Upper lobe of left lung (tissue), 6 donors: ENCODE measurements at places on chromosomes 5 and 9. TPM values are rescaled to one million over a fixed set of nuclear protein-coding genes. Genes with fewer than 3 reads are reported as not detected.

GRCh38 chr5:143129910-143130612 is 273.4 kb downstream of the NR3C1 start:
- H3K36me3 ChIP-seq = peaks cover 14% of the 10 kb centered on the region
- no peak overlapping the region for H3K4me3 ChIP-seq
- DNase-seq = no peak
- no peak overlapping the region for H3K27ac ChIP-seq
- peaks cover 29% of the 10 kb centered on the region for H3K4me1 ChIP-seq

GRCh38 chr9:93813221-93814076 is 141.7 kb downstream of the BARX1 start:
- DNase-seq = no peak
- no peak overlapping the region for H3K4me3 ChIP-seq
- H3K36me3 ChIP-seq = no peaks in the 10 kb centered on the region
- no peak overlapping the region for H3K27ac ChIP-seq
- no peaks in the 10 kb centered on the region for H3K27me3 ChIP-seq
- H3K4me1 ChIP-seq = no peaks in the 10 kb centered on the region

- DNase-seq = peak; percentile 65
- H3K4me1 ChIP-seq = peaks cover 67% of the 10 kb centered on the region
- peak overlapping the region; percentile 86 for H3K27ac ChIP-seq
- H3K36me3 ChIP-seq = no peaks in the 10 kb centered on the region
- no peak overlapping the region for H3K4me3 ChIP-seq
- no peaks in the 10 kb centered on the region for H3K27me3 ChIP-seq
These were observed 13.4 kb upstream of the TNIP1 start for GRCh38 chr5:151094030-151094851.

- no peaks in the 10 kb centered on the region for H3K36me3 ChIP-seq
- no peaks in the 10 kb centered on the region for H3K27me3 ChIP-seq
- DNase-seq = no peak
- peak overlapping the region; percentile 60 for H3K27ac ChIP-seq
- no peak overlapping the region for H3K4me3 ChIP-seq
These were observed 2.7 kb downstream of the CSF2 start for GRCh38 chr5:132076202-132076830.

DNA sequence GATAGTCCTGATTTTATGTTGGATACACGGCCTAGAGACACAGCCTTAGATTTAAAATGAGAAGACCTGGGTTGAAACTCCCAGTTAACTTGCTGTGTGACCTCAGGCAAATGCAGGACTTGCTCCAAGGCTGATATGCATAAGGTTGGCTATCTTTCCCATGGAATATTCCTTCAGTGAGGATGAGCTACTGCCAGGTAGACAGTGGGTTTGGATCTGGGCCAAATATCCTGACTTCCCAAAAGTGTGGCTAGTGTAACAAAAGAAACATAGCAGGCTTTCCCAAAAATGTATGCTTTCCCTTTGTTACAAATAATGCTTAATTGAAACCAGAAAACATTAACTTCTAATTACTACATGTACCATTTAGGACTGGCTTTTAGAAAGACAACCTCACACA is 697 bp upstream of the XPA start:
- peak overlapping the region; percentile 96 for H3K27ac ChIP-seq
- H3K27me3 ChIP-seq = no peaks in the 10 kb centered on the region
- H3K4me3 ChIP-seq = no peak overlapping the region
- no peak for DNase-seq
- H3K4me1 ChIP-seq = peaks cover 30% of the 10 kb centered on the region
- H3K36me3 ChIP-seq = no peaks in the 10 kb centered on the region

- no peaks in the 10 kb centered on the region for H3K4me1 ChIP-seq
- no peak overlapping the region for H3K4me3 ChIP-seq
- no peaks in the 10 kb centered on the region for H3K27me3 ChIP-seq
- no peak for DNase-seq
- no peaks in the 10 kb centered on the region for H3K36me3 ChIP-seq
These were observed 183.2 kb upstream of the TBC1D2 start for GRCh38 chr9:98438666-98439065.

DNA sequence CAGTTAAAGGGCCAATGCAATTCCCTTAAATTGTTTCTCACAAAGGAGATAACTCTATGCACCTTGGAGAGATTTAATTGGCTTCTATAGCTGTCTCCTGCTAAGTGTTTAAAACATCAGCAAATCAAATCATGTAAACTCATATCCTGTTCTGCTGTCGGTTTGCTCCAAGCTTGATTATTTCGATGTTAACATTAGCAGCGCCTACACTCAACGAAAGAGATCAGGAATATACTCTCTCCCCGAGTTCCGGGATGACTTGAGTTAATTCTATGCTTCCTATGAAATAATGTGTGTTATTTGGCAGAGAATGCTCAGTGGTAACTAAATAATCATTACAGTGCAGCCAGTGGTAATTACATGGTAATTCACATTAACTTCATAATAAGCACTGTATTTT is 338.6 kb downstream of the EBF1 start:
- H3K4me1 ChIP-seq = no peaks in the 10 kb centered on the region
- H3K4me3 ChIP-seq = no peak overlapping the region
- DNase-seq = no peak
- H3K27ac ChIP-seq = no peak overlapping the region

- peaks cover 74% of the 10 kb centered on the region for H3K4me1 ChIP-seq
- no peak overlapping the region for H3K4me3 ChIP-seq
- H3K27me3 ChIP-seq = no peaks in the 10 kb centered on the region
- peak overlapping the region; percentile 74 for H3K27ac ChIP-seq
These were observed 46.0 kb downstream of the SHB start for GRCh38 chr9:38022995-38023394.

DNA sequence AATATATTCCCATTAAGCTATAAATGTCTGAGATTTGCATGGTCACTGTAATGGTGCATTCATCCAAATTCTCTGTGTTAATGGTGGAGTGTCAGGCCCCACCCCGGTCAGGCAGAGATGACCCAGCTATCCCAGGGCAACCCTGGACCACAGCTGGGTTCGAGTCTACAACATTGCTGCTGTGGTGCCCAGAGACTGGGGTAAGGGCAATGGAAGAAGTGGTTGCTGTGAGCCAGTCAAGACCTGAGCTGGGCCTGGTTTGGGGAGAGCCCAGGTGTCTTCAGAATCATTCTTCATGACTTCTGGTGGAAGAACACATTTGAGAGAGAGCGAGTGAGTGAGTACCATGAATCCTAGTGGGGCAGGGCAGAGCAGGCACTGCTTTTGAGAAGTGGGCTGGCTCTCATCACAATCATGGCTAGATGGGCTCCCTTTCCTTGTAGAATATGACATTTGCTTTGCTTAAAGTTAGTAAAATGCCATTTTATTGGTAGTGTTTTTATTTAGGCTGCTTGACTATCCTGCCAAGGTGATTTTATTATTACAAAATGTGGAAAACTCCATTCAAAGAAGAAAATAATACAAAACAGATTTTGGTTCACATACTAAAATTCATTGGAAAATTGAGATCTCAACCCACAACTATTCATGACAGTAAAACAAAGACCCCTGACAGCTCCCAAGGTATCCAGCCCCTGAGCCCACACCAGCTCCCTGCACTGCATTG is 125.8 kb upstream of the SLC25A48 start:
- no peak overlapping the region for H3K4me3 ChIP-seq
- no peaks in the 10 kb centered on the region for H3K36me3 ChIP-seq
- no peak for DNase-seq
- H3K27me3 ChIP-seq = no peaks in the 10 kb centered on the region

DNA sequence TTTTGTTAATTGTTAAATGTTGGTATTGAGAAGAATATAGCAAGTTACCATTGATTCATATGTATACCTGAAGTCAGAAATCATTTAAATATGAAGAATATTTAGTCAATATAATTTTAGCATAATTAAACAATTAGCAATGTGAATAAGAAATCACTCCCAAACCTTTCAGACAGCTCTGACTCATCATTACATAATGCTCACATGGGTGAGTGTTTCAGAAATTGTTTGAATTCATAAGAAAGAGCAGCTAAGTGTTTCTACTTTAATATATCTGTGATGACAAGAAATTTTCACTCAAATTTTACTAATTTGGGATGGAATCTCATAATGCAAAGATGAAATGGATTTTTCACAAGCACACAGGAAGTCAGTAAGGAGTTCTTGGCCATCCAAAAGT is 42.0 kb upstream of the CDC42SE2 start:
- H3K36me3 ChIP-seq = no peaks in the 10 kb centered on the region
- no peak overlapping the region for H3K27ac ChIP-seq
- H3K27me3 ChIP-seq = no peaks in the 10 kb centered on the region
- H3K4me1 ChIP-seq = no peaks in the 10 kb centered on the region

GRCh38 chr5:50855001-50855400 is 188.6 kb downstream of the PARP8 start:
- no peaks in the 10 kb centered on the region for H3K36me3 ChIP-seq
- no peaks in the 10 kb centered on the region for H3K4me1 ChIP-seq
- no peak overlapping the region for H3K4me3 ChIP-seq
- DNase-seq = no peak
- H3K27me3 ChIP-seq = no peaks in the 10 kb centered on the region
- no peak overlapping the region for H3K27ac ChIP-seq

ANKRD34B gene
- 0.47 TPM for total RNA-seq

FAM221B gene
- not detected for total RNA-seq

DNA sequence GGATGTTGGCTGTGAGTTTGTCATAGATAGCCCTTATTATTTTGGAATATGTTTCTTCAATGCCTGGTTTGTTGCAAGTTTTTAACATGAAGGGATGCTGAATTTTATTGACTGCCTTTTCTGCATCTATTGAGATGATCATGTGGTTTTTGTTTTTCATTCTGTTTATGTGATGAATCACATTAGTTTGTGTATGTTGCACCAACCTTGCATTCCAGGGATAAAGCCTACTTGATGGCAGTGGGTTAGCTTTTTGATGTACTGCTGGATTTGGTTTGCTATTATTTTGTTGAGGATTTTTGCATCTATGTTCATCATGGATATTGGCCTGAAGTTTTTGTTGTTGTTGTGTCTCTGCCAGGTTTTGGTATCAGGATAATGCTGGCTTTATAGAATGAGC is 225.6 kb downstream of the PCSK1 start:
- no peak for DNase-seq
- no peaks in the 10 kb centered on the region for H3K4me1 ChIP-seq
- H3K27me3 ChIP-seq = no peaks in the 10 kb centered on the region
- no peak overlapping the region for H3K27ac ChIP-seq

SLC34A3 gene
- 0.17 TPM for total RNA-seq

DNA sequence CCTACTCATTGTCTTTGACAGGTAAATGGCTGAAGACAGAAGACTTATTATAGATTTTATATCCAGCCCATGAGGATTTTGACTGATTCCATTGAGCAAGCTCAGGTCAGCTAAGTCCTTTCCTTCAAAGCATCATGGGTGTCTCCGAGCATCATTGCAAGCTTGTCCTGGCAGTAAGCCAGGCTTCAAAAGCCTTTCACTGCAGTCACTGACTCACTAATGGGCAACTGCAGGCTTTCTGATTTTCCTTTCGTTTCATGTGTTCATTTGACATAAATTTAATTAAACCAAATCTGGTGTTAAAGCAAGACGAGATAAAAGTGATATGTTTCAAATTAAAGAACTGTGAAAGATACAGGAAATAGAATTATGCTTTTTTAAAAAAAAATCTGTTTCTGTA is 426.2 kb downstream of the ANXA1 start:
- no peak overlapping the region for H3K27ac ChIP-seq
- H3K4me1 ChIP-seq = no peaks in the 10 kb centered on the region
- DNase-seq = no peak

DNA sequence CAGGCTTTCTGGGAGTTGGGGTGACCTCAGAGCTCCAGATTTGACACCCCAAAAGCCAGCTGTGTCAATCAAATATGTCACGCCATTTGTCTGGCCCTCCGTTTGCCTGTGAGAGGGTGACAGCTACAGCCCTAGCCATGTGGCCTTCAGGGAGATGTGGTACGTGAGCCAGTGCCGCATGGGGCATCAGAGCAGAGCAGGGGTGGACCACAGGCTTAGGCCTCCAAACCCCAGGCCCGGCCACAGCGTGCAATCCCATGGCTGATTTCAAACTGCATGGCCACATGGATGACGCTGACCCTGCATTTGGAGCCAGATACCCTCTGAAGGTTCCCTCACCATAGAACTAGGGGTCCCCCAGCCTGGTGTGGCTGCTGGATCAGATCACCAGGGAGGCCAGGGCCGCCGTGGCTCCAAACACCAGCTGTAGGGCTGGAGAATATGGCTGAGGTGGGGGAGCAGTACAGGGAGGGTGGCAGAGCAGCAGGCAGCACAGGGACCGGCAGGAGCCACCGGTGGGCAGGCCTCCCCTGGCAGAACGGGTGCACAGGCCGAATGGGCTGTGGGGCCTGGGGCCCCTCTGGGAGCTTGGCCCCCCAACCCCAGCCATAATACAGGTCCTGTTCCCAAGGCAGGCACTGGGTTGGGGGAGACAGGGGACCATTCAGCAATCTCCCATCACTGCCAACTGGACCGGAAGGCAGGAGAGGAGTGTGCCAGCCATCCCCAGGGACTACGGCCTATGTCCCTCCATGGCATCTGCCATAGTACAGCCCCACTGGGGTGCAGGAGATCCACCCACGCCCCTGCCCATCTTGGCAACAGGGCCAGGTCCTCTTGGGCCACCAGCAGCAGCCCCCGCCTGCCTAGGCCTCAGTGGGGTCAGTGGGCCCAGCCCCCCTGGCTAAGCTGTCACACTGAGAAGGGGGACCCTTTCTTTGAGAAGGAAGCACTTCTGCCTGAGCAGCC is 1.5 kb downstream of the SAPCD2 start:
- H3K27ac ChIP-seq = no peak overlapping the region
- peaks cover 10% of the 10 kb centered on the region for H3K27me3 ChIP-seq
- DNase-seq = peak; percentile 46
- no peaks in the 10 kb centered on the region for H3K36me3 ChIP-seq

DNA sequence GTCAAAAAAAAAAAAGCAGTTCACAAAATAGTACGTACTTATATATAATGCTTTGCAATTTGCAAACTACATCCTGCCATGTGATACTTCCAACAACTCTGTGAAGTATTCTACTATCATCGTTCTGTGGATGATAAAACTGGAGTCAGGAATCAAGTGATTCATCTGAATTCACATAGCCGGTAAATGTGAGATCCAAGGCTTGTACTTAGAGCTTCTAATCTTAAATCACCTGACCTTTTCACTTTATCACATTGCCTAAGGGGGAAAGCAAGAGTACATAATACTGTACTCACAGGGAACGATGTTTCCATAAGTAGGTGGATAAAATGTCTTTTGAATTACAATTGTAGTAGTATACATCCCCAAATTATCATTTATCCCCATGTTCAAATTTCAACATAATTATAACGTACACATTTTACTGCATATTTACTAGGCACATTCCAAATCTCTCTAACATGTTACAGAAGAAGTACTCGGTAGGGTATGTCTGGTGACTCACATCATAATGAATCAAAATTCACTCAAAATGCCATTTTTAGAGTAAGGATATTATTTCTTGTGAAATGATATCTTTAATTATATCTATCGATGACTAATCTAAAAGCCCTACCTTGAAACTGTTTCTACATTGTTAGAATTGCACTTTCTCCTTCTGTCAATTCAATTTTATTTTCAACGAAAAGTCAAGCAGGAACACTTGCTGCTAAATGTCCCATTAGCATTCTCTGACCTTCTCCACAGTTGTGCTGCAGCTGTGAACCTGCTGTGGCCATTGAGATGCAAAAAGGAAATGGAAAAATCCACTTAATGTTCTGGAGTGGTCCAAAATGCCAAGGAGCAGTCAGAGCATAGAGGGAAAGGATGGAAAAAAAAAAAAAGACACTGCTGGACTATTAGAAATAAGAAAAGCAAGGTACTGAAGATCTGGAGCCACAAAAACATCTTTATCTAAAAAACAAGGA is 78.9 kb downstream of the OR2K2 start:
- no peak overlapping the region for H3K27ac ChIP-seq
- H3K36me3 ChIP-seq = no peaks in the 10 kb centered on the region

HSPA4 gene
- 32.2 TPM for total RNA-seq
